ENCODE measurements at places on chromosomes 3 and 15.

- DNase-seq, result no peak
These were observed 182.7 kb downstream of the MEIS2 start for GRCh38 chr15:36917411-36918267.

DNA sequence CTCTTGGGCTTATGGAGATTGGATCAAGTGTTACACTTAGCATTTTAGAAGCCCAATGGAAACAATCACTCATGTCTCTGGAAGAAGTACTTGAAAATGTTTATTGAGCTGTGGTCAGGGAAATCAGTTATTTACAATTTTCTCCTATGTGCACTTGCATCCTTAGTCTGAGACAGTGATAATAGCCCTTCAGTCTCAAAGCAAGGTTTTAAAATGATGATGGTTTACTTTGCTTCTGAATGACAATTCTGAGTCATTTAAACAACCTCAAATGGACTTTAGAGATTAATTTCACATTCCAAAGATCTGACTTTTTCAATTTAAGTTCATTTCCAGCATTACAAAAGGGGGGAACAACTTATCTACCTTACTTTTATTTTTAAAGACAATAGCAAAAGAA lies 20.1 kb downstream of the TIPARP start:
- DNase-seq, result no peak

- no peak for DNase-seq
These were observed 78.7 kb downstream of the LPP start for GRCh38 chr3:188232656-188233055.

DNA sequence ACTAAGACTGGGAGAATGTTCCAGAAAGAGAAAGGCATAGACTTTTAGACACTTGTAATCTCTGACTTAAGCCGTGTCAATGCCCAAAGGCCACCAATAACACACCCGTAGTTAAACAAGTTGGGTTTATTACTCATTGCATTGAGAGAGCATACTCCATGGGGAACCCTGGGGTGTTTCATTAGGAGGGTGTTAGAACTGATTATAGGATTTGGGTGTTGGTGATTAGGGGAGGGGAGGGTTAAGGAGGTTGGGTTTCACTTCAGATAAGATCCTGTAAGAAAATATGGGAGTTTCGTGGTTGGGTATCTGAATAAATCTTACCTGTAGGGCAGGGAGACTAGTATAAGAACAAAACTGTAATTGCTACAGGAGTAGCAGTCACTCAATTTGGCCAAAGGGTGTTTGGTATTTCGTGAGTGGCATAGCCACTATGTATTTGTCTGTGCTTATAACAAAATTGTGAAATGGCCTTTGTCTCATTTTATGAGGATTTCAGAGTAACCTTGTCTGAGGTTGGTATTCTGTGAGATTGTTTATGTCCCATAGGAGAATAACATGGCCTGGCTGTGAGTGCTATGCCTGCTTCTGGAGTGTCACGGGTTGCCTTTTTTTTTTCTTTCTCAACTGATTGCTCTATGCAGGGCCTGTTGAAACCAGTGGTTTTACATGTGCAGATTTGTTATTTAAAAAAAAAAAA lies 2.9 kb downstream of the HACD3 start:
- no peak for DNase-seq

DNA sequence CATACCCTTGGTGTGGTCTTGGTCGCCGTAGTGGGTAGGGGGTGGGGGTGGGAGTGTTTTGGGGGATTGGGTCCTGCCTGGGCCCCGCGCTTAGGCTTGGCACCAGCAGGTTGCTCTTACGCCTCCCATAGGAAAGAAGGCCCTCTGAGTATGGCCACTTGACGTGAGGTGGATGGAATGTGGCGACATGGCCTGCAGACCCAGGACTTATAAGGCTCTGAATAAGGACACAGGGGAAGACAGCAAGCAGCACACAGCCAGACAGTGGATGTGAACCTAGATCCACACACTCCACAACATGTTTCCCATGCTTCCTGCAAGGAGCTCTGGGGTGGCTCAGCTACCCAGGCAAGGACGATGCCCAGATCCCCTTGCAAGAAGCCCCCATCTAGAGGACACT lies 12.4 kb downstream of the RBPMS2 start:
- no peak for DNase-seq

DNA sequence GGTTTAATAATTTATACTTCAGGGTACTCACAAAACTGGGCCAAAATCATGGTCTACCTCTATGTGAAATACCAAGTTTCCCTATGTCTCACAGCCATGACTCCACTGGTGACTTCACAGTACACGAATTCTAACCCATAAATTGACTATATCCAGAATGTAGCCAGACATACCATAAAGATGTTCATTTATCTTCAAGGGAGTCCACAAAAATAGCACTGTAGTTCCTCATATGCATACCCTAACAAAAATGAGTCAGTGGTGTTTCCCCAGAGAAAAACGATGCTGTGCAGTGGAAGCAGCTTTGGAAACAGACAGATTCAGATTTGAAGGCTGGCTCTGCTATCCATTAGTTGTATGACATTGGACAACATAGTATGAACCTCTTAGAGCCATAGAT lies 438.8 kb downstream of the FHIT start:
- no peak for DNase-seq

GRCh38 chr15:88258093-88258641 lies 1.6 kb upstream of the NTRK3 start:
- peak; percentile 85 for DNase-seq

GRCh38 chr3:125684199-125684598 lies 88.9 kb upstream of the OSBPL11 start:
- peak; percentile 42 for DNase-seq

GRCh38 chr3:121995161-121996137 lies 26.6 kb downstream of the ILDR1 start:
- peak; percentile 65 for DNase-seq

- DNase-seq, result peak; percentile 29
These were observed 372.3 kb upstream of the IL12A start for GRCh38 chr3:159616234-159616825.

GRCh38 chr3:134029256-134029733 lies 430 bp downstream of the SLCO2A1 start:
- peak; percentile 30 for DNase-seq

DNA sequence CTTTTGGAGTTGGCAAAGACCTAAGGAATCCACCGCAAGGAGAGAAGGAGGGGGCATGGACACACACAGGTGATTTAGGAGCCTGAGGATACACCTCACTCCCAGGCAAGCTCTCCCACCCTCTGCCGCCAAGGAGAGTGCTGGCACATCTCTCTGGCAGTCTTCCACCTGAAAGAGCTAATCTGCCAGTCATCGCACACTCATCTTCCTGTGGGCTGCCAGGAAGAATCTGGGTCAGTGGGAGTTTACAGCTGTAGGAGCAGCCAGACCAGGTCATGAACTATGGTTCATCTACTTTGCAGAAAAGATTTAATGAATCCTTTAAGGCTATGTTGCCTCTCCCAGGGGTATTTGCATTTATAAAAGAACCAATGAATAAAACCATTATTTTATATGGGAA lies 170.6 kb upstream of the TSC22D2 start:
- DNase-seq, result peak; percentile 63

- DNase-seq, result no peak
These were observed 46.7 kb downstream of the AMOTL2 start for GRCh38 chr3:134327594-134327975.

GRCh38 chr15:85828126-85828525 lies 33.4 kb upstream of the KLHL25 start:
- DNase-seq, result no peak

DNA sequence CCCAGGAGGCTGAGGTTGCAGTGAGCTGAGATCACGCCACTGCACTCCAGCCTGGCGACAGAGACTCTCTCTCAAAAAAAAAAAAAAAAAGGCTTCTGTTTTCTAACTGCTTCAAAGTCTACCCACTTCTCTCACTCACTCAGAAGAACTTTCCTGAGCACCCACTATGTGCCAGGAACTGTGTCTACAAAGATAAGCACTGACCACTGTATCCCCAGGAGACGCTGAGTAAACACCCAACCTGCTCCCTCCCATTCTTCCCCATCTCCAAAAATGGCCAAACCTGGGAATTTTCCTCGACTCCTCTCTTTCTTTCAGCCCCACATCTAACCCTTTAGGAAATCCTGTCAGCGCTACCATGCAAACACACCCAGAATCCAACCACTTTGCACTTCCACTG lies 12.5 kb downstream of the RUVBL1 start:
- no peak for DNase-seq

GRCh38 chr3:174524203-174524602 lies 334.9 kb upstream of the NAALADL2 start:
- DNase-seq, result no peak

DNA sequence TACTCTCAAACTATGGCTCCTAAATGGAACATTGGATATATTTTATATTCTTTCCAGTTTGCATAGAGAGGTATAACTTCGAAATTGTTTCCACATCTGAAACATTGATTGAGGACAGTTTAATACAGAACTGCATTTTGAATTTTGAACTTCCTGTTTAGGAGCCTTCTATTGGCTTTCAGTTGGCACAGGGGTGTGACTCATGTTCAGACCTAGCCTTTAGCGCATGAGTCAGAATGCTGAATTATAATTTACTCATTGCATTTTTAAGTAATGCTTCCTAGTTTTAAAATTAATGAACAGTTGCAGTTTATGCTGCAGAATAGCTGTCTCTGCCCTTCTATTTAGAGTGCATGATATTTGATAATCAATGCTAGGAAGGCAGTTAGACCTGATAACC lies 751.7 kb downstream of the CADM2 start:
- no peak for DNase-seq

GRCh38 chr3:129282727-129283327 lies 4.2 kb downstream of the HMCES start:
- DNase-seq, result no peak

DNA sequence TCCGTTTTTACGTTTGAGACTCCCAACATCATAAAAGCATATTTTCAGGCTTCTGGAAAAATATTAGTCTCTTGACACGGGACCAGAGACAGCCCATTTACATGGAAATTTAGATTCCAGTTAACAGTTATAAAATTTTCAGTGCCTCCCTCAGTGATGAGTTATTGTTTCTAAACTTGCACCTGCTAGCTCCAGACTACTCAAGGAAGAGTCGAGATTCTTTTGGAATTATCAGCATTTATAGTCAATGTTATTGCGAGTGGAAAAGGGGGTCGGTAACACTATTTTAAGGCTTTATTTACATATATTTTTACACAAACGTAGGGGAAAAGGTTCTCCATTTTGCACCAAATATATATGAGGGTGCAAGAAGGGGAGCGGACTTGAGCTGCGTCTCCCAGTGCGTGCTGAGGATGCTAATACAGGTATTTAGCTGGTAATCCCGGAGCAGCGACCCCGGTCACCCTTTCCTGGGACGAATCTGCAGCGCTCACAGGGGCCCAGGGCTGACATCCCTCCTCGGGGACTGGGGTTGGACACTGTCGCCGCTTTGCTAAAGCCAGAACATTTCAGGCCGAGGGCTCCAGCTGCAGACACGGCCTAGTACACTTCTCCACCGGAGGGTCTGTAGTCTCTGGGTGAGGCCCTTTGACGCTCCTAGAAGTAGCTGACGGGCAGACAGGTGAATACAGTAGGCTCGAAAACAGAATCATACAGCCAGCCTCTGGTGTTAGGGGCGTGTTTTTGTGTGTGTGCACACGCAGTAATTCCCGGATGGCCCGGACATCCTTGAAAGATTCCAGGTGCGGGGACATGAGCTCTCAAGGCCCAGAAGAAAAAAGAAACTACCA lies 729 bp upstream of the ZBTB11 start:
- DNase-seq, result no peak

DNA sequence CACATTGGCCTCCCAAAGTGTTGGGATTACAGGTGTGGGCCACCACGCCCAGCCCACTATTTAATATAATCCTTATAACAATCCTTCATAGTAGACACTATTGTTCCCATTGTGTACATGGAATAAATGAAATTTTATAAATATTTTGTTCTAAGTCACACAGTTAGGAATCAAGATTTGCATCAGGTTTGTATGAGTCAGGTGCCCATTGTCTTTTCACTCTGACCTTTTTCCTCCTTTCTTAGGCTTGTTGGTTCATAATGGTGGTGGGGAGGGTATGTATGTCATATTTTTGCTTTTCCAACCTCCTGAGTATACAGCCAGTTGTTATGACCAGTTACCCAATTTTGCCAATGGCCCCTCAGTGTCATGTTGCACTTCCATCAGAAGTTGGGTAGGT lies 18.0 kb upstream of the SLC30A4 start:
- DNase-seq, result no peak

DNA sequence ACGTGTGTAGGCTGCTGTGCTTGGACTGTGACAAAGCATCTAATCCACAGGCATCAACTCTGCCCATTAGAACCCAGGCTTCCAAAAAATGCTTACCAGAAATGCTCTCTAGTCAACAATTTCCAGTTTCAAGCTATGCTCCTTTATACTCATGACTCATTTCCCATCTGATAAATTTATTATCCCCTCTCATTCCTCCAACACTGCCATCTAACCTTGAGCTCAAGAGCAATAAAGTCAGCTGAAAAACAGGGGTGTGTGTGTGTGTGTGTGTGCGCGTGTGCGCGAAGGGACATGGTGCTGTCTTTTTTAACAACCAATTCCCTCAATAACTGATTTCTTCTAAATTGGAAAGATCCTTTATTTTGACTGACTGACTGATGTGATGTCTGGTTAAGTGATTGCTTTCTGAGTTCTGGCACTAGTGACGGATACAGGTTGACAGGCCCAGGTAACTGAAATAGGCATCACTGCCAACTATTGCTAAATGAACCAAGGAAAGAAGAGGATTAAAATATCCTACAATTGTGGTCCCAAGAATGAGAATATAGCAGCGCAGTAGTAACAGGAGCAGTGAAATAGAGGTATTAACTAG lies 405.5 kb downstream of the ZNF385D start:
- DNase-seq, result no peak

DNA sequence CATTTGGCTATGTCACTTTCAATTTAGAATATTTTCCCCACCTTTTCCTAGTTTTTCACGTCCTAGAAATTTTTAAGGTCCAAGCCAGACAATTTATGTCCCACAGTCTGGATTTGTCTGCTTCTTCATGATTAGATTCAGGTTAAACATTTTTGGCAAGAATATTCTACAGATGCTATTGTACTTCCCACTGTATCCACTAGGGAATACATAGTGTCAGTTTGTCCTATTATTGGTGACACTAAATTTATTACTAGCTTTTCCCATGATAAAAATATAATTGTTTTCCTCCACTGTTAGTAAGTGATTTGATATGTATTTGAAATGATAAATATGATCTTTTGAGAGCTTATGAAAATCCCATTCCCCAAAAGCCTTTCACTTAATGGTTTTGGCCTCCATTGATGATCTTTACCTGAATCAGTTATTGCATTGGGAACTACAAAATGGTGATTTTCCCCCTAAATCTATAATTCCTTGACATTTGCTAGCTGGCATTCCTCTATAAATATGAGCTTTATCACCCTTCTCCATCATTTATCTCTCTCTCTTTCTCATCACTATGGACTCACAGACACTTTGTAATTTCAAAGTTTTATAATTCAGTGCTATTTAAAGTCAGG lies 8.3 kb downstream of the ARL14 start:
- DNase-seq, result no peak

- DNase-seq, result no peak
These were observed 168.9 kb downstream of the KLHL25 start for GRCh38 chr15:85625856-85626255.

- peak; percentile 56 for DNase-seq
These were observed 64.0 kb upstream of the CPOX start for GRCh38 chr3:98657457-98657856.

GRCh38 chr3:66501483-66502244 lies 842 bp upstream of the LRIG1 start:
- no peak for DNase-seq

GRCh38 chr15:79311901-79312553 lies 1.1 kb downstream of the TMED3 start:
- DNase-seq, result peak; percentile 13
